Caudate nucleus (tissue), 63 donors: ENCODE measurements at places on chromosomes 2 and 18.

GRCh38 chr2:112634153-112634873 lies 11.4 kb upstream of the SLC20A1 start:
- no peak for DNase-seq

DNA sequence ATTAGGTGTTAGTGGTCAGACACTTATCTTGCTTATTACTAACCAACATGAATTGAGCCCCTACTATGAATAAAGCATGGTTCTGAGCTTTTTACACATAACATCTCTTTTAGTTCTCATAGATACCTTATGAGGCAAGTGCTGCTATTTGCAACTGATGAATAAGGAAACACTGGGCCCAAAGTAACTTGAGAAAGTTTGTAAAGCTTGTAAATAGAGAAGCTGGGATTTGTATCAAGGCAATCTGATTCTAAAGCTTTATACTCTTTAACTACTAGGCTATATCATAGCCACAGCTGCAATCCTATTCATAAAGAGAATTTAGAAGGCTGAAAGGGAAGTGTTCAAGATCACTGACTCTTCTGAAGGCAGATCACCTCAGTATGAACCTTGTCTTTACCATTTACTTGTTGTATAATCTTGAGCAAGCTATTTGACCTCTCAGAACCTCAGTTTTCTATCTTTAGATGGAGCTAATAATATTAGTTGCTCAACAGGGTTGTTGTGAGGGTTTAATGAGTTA lies 60.4 kb downstream of the ABCB11 start:
- DNase-seq = no peak

GRCh38 chr18:64699081-64699480 lies 550.2 kb upstream of the LINC00305 start:
- DNase-seq = no peak

GRCh38 chr2:105447476-105447875 lies 48.6 kb upstream of the FHL2 start:
- DNase-seq = no peak

DNA sequence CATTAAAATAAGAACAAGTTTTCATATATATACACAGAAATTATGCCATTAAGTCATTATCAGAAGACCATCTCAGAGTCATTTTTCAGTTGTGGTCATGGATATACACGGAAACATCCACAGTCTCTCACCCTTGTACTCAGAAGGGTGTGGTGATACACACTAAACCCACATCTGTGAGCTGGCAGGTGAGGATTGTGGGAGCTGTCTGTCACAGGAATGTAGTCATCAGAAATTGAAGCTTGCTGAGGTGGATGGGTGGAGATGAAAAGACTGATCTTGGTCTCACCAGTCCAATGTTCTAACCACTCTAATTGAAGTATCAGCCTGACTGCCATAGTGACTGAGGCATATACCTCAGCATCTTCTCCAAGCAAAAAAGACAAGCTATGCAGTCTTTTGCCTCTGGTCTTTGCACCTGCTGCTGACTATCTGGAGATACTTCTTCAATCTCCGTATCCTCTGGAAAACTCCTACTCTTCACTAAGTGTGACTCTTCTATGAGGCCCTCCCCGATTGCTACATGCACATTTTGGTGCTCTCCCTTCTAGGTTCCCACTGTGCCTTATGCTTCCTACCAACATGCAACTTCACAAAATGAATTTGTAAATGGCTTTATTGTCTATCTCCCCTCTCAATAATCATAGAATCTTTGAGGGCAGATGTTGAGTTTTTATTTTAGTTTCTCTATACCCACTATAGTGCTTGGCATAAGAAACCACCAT lies 232.8 kb downstream of the DYM start:
- no peak for DNase-seq

- DNase-seq = no peak
Measured at GRCh38 chr2:149815941-149816340, 228.4 kb upstream of the MMADHC start.

GRCh38 chr2:136141510-136142149 lies 23.7 kb upstream of the CXCR4 start:
- no peak for DNase-seq

GRCh38 chr2:197134206-197134605 lies 176.4 kb downstream of the ANKRD44 start:
- DNase-seq = no peak

DNA sequence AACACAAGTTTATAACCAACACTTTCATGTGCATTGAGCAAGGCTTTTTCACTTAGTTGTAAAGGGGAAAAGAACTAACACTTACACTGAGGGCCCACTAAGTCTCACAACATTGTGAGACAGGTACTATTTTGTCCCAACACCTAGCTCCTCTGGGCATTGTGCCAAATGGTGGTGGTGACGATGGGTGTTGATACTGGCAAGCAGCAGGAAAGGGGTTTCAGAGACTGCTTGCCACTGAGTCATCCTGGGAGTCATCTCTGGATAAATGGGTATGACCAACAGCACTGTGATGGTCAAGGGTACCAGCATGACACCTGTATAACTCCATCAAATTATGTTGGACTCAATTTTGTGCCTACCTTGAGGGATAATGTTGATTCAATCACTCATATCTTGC lies 138.8 kb upstream of the ITGA6 start:
- no peak for DNase-seq
